ENCODE measurements at places on chromosomes 16 and 17. TPM values are rescaled to one million over a fixed set of nuclear protein-coding genes. Genes with fewer than 3 reads are reported as not detected.

DNA sequence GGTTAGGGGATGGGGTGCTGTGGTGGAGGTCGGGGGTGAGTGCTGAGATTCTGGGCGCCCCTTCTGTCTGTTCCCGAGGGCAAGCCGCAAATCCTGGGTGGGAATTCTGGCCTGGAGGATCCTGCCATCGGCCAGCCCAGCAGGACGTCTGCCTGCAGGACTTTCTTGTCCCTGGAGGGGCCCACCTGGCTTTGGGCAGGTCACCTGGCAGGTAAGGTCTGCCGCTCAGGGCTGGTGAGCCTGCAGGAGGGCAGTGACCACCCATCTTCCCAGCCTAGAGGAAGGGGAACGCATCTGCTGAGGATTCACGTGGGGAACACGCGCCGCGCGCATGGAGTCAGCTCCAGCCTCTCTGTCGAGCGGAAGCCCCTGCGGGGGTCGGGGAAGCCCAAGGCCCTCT is 5.4 kb downstream of the RNF222 start:
- no peak for DNase-seq

The KRT25 gene
- not detected for total RNA-seq

The SNX11 gene
- total RNA-seq: 28.1 TPM

DNA sequence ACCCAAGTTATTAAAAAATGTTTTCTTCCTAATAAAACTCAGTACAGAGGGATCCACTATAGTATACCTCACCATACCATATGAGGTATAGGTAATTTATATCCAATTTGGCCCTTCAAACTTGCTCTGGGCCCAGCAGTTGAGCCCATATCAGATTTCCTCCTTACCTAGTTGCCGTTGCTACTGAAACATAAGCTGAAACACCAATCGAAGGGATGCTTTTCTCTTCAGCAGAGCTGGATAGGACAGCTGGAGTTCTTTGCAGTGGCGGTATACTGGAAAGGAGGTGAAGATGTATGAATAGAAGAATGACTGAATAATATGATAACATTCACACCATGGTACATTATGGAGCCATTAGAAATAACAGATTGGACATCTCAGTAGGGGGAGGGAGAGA is 42.7 kb downstream of the TNRC6C start:
- no peak for DNase-seq

DNA sequence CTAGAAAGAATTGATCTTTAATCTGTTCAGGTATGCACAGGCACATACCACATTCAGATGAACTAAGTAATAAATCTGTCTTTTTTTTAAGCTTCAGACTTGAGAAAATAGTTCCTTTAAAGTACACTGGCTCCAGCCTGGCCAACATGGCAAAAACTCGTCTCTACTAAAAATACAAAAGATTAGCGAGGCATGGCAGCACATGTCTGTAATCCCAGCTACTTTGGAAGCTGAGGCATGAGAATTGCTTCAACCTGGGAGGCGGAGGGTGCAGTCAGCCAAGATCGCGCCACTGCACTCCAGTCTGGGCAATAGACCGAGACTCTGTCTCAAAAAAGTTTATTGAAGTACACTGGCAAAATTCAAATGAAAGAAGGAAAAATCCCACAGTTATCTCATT is 111.0 kb upstream of the NETO2 start:
- no peak for DNase-seq

The ZNF652 gene
- total RNA-seq: 42.4 TPM

GRCh38 chr17:12438813-12439586 is 226.7 kb upstream of the MYOCD start:
- DNase-seq: no peak

The TBC1D26 gene
- total RNA-seq: 0.05 TPM

Measured in Panc1 (cell line).